ENCODE measurements at places on chromosomes 6 and 20.

- no peak for DNase-seq
Observed at GRCh38 chr6:150994026-150994425, 128.5 kb downstream of the MTHFD1L start.

GRCh38 chr20:47762699-47763268 lies 22.5 kb downstream of the SULF2 start:
- no peak for DNase-seq

DNA sequence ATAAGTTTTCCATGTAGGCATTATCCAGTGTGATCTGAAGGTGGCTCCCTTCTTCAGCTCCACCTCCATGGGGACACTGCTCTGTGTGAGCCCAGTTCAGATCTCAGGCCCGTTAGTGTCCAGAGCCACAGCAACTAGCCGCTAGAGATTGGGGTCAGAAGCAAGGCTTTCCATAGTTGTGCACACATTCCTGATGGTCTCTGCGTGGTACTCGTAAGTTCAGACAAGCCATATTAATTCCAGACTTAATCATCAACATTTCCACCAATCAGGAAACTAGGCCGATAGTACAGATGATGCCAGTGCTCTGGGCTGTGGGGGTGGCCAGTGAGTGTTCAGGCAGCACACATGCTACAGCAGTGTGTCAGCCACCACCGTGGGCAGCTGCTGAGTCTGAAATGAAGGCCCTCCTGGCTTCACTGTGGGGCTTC lies 17.5 kb upstream of the SYNCRIP start:
- no peak for DNase-seq

DNA sequence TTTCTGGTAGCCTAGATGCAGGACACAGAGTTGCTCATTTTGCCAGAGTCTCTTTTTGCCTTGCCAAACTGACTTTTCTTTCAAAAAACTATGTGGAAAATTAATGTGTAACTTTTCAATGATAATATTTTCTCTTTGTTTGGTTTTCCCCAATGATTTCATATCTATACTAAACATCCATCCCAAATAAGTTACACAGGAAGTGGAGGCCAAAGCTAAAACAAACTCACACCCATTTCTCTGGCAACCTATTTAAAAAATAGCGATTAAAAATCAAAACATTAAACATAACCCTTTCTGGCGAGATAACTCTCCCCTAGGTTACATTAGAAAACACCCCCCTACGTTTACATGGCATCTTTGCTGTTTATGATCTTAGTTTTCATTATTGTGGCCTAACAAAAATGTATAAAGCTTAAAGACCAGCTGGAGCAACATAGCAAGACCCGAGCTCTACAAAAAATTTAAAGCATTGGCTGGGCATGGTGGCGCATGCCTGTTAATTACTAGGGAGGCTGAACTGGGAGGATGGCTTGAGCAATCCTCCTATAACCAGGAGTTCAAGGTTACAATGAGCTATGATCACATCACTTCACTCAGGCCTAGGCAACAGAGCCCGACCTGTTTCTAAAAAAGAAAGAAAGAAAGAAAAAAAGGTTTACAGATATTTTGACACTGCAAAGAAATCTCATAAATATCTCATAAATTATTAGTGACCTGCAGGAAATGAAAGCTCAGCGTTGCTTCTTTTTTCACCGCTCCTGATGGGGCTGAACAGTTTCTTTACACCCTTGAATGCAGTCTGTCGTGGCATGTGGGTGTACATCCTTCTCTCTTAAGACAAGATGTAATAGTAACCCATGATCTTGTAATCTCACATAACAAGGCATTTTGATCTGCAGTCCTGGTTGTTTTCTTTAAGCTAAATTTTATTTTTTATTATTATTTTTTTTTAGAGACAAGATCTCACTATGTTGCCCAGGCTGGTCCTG lies 32.8 kb upstream of the CEP85L start:
- no peak for DNase-seq

- DNase-seq = no peak
Observed at GRCh38 chr20:51586005-51586440, 43.5 kb upstream of the NFATC2 start.

DNA sequence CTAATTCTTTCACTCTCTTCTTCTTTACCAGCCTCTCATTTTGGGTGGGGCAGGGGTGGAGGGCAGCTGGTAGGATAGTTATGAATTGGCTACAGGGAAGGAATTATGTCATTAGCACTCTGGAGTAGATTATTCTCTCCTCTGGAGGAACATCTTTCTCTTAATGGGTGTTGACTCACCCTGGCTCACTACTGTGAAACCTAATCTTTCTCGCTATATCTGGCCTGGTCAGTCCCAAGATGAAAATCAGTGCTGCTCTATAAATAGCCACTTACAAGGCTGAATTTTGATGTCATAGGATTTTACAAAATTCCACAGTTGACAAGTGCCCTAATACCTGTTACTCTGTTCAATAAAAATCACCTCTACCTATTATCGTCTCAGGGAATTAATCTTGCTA lies 151.3 kb downstream of the COL9A1 start:
- no peak for DNase-seq

DNA sequence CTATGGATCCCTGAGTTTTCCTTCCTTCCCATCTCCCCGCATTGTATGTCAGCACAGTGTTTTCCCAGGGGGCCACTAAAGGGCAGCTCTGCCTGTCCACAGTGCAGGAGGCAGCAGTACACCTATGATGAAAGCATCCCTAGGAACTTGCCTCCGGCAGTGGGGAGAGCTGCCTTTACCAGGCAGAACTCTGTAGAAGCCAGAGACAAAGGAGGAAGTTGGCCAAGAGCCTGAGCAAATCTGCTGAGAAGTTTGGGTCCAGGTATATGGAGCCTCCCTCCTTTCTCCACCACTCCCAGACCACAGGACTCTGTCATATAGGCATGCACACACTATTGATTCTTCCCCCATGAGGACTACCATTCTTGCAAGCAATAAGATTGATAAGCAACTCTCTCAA lies 282.7 kb downstream of the TBC1D7 start:
- no peak for DNase-seq

GRCh38 chr6:118306392-118307238 lies 241.5 kb upstream of the PLN start:
- DNase-seq = no peak

DNA sequence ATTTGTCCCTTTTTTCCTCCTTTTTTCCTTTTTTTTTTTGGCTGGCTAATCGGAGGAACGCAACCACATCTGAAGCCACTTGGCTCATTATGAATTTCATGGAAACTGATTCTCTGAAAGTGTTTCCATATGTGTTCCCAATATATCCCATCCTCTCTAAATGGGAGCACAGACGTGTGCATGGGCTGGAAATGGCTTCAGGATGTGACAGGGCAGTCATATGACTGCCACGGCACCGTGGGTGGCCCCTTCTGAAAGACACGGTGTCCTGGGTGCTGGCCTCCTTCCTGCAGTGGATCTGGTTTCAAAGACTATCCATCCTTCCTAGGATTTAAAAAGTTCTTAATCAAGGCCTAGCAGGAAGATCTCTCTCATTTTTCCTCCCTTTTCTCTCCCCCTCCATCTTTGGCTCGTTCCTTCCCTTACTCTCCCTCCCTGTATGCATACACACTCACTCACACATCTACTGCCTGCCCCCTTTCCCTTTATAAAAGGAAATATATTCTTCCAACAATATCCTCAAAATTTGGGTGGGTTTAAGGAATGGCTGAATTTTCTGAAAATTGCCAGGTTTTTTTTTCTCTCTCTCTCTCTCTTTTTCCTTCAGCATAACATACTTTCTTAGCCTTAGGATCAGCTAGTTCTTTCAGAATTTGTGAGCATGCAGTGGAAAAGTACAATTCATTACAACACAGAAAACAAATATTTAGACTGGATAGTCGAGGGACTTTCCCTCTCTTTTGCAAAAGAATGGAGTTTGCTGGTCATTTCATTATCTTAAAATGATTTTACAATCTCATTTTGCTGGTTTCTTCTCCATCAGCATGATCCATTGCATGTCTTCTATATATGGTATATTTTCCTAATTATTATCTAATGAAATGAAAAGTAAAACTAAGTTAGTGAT lies 161.2 kb upstream of the SUPT3H start:
- no peak for DNase-seq

Data from OCI-LY7 (cell line).